ENCODE measurements at places on chromosomes 11 and 22.

GRCh38 chr11:71488681-71489270, 35.8 kb downstream of the NADSYN1 start:
- no peak for DNase-seq

DNA sequence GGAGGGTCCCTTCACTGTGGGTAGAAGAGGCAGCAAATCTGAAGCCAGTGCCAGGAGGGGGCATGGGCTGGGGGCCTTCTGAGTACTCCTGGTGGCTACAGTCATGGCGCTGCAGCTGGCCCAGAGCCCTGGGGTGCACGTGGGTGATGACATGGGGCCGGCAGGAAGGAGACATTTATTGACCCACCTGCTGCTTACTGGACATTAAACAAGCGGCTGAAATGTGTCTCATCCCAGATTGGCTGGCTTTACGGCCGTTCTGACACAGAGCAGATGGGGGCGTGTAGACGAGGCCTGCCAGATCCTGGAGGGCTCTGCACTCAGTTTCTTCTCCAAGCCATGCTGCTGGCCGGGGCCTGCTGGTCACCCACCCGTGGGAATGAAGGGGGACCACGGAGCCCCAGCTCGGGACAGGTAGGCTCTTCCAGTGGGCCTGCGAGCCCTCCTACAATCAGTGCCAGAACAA, 906.9 kb downstream of the BRD1 start:
- DNase-seq = no peak

DNA sequence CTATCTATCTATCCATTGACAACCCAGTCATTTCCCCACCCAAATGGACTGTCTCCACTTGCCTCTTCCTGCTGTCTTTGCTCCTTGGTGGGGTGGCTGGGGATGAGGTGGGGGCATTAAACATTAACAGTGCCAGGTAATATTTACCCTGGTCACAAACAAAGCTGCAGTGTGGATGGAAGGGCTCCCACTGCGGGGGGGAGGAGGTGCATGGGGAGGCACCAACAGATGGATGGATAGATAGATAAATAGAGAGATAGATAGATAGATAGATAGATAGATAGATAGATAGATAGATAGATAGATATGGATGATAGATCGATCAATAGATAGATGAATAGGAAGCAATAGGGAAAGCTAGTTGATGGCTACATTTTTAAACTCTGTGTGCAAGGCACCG, 2.3 kb upstream of the FXYD2 start:
- DNase-seq = no peak

GRCh38 chr22:37647317-37647716, 7.8 kb downstream of the SH3BP1 start:
- DNase-seq = no peak

DNA sequence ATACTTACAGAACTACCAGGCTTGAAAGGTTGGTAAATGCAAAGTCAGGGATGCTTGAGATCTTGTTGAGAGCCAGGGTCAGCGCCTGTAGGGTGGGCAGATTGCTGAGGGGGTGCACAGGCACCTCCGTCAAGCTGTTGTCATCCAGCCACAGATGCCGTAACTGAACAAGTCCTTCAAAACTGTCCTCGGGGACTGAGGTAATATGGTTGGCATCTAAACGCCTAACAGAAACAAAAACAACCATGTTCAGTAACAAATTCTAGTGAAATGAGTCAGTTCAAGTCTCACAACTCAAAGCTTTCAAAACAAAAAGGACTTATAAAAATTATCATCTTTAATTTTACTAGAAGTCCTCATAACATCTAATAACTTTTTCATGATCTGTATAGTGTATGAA, 22.2 kb upstream of the CCDC34 start:
- no peak for DNase-seq

- no peak for DNase-seq
Observed at GRCh38 chr11:101553891-101554292, 29.9 kb downstream of the TRPC6 start.

GRCh38 chr11:120332822-120333716, 3.1 kb upstream of the ARHGEF12 start:
- no peak for DNase-seq

DNA sequence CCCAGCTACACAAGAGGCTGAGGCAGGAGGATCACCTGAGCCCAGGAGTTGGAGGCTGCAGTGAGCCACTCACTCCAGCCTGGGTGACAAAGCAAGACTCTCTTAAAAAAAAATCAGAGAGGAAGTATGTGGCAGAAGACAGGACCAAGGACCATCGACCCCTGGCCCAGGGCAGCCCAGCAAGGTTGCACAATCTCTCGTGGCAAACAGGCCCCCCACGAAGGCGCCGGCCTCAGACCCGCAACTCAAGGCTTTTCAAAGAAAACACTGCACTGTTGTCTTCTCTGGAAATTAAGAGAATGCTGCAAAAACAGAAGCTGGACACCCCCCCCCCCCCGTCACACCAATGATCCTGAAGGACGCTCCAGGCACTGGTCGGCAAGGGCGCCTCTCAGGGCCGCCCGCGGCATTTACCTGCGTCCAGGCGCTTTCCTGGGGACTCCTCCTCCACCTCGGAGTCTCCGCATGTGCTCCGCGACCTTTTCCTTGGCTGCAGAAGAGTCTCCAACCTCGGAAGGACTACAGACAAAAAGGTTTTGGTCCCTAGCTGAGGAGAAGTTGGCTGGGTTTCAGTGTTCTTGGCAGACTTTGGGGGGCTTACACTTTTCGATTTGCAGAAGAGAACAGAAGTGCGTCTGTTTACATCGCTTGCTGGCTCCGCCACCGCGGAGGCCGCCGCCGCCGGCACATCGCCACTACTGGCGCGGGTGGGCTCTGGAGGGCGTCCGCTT, 40.5 kb downstream of the BRD1 start:
- no peak for DNase-seq

DNA sequence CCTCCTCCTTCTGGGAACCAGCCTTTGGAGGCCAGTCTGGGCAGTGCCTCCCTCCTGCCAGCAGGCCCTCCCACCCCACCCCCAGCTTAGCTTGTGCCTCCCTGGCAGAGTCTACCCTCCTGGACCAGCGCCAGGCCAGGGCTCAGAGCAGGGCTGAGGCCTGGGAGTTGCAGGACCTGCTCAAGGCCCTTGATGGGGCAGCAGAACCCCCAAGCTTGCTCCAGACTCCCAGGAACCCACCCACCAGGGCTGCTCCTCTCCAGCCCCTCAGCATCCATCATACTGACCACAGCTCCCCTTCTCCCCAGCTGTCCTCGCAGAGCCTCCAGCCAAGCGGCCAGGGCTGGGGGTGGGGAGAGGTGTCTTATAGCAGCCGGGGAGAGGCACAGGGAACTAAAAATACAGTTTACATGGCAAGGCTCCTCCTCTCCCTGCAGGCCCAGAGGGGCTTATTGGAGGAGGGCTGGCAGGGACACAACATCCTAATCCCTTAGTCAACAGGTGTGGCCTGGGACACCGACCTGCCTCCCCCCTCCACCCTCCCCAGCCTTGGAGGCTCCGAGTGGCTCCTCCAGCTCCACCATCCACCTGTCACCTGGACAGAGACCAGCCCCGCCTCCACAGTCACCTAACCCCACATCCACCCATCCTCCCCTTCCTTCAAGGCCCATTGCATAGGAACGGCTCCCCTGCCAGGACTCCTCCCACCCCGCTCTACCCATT, 5.2 kb upstream of the MB start:
- DNase-seq = no peak

DNA sequence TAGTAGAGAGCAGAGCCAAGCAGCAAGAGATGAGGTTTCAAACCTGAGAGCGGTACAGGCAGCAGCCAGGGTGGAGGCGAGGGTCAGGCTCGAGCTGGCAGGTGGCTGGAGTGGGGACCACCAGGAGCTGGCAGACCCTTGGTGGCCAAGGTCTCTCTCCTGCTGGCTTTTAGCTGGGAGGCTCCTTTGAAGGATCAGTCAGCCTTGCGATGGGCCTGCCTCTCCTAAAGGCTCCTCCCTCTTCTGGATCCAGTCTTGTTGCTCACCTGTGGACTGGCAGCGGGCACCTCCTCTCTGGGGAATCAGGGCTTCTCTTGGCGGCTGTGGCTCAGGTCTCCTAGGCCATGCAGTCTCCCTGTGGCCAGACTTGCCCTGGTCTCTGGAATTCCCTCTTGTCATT, 24.8 kb downstream of the TPST2 start:
- no peak for DNase-seq

GRCh38 chr11:65422633-65423515, at the start of gene NEAT1:
TSS of gene NEAT1 (plus strand) at chr11:65422798.
- DNase-seq = peak; percentile 98

DNA sequence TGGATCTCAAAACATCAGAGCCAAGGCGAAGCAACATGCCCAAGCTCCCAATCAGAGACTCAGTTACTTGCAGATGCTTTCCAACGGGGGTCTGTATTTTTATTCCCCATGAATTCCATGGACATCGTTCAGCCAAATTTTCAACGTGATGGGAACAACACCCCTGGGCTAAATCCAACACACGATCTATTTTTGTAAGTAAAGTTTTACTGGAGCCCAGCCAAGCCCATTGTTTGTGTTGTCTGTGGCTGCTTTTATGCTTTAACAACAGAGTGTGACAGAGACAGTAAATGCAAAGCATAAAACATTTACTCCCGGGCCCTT, 33.7 kb downstream of the SLC5A1 start:
- DNase-seq = no peak

GRCh38 chr11:1501421-1502167, 15.0 kb upstream of the MOB2 start:
- peak; percentile 40 for DNase-seq

GRCh38 chr22:46175631-46176030, 25.3 kb downstream of the PPARA start:
- no peak for DNase-seq

DNA sequence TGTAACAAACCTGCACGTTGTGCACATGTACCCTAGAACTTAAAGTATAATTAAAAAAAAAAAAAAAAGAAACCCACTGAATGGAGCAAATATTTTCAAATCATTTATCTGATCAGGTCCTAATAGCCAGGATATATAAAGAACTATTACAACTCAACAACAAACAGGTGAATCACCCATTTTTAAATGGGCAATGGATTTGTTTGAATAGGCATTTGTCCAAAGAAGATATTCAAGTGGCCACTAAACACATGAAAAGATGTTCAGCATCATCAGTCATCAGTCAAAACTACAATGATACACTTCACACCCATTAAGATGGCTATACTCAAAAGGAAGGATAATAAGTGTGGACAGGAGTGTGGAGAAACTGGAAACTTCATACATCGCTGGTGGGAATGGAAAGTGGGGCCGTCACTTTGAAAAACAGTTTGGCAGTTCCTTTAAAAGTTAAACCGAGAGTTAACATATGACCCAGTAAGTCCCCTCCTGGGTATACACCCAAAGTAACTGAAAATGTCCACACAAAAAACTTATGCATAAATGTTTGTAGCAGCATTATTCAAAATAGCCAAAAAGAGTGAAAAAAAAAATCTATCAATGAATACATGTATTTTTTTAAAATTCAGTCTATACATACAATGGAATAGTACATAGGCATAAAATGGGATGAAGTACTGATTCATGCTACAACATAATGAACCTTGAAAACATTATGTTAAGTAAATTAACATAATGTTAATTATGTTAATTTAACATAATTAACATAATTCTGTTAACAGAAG, 53.1 kb downstream of the ARRB1 start:
- no peak for DNase-seq

DNA sequence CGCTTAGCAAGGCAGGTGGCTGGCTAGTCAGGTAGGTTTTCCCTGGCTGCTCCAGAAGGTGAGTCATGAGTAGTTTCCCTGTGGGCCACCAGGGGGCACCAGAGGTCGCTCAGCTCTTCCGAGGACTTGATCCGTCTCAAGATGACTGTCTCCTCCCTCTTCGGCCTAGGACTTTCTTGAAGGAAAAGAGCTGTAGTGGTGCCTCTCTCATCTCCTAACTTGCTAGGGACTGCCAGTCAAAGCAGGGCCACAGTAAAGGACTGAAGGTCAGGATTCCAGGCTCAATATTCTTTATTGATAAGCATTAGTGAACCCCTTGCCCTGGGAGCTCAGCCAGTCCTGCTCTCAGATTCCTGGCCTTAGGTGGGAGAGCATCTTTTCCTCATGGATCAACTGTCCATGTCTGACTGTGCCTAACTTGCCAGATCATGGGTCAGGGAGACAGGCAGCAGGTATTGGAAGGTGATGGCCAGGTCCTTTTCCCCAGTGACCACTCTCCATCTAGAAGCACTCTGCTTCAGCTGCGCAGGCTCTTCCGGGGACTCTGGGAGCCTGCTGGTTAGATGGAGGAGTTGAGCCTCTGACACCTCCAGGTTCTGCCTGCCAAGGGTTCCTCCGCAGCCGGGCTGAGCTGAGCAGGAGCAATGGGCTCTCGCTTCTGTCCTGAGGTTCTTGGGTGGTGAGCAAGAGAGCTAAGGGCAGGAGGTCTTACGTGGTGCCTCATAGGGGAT, 1.9 kb downstream of the POLD4 start:
- peak; percentile 90 for DNase-seq

DNA sequence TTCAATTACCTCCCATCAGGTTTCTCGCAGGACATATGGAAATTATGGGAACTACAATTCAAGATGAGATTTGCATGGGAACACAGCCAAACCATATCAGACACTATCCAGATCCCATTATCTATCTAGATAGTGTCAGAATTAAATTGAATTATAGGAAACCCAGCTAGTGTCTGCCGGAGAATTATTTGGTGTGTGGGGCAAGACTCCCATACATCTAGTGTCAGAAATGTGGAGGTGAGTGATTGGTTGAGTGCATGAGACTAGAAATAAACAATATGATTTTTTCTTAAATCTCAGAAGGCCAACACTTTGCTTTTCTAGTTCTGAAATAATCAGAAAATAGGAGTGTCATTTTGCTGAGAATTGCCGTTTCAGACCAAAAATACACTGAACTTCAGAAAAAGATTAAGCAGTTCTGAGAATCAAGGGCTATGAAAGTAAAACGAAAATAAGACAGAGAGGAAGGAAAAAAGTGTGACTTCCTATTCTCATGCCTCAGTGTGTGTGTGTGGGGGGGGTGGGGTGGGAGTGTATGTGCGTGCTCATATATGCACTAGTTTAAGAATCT, 21.3 kb downstream of the CASP12 start:
- no peak for DNase-seq

DNA sequence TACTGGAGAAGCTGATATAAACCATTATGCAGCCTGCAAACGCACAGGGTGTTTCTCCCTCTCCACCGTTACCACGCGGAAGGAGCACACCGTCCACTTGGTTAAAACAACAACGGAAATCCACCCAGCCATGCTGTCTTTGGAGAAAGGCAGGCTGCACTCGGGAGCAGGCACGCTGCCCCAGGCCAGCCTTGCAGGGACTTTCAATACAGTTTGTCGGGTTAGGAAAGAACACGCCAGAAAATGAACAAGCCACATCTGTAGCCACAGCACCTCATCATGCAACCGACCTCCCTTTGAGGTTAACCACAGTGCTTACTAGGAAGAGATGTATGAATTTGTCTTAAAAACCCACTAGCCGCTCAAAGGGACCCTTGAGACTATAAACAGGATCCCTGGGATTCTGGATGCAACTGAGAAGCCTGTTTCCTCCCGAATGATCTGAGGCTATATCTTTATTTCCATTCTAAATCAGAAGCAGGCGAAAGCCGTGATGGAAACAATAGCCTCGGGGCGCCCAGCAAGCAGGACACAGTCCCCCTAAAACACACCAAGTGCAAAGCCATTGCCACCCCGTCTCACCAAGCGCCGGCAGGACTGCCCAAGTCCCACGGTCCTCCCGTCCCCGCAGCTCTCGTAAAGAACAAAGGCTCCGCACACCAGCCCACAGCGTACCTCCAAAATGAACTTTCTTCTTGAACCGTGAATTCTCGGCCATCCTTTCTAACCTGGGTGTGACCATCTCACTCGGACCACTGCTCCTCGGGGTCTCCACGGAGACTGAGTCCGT, 318.9 kb downstream of the CTTN start:
- DNase-seq = no peak

Data from spleen (tissue), 13 donors.